NCI-H187 (cell line): ENCODE measurements at places on chromosomes 5 and 9.

GRCh38 chr9:137433349-137433915, 7.7 kb downstream of the ENTPD8 start:
- DNase-seq: no peak

DNA sequence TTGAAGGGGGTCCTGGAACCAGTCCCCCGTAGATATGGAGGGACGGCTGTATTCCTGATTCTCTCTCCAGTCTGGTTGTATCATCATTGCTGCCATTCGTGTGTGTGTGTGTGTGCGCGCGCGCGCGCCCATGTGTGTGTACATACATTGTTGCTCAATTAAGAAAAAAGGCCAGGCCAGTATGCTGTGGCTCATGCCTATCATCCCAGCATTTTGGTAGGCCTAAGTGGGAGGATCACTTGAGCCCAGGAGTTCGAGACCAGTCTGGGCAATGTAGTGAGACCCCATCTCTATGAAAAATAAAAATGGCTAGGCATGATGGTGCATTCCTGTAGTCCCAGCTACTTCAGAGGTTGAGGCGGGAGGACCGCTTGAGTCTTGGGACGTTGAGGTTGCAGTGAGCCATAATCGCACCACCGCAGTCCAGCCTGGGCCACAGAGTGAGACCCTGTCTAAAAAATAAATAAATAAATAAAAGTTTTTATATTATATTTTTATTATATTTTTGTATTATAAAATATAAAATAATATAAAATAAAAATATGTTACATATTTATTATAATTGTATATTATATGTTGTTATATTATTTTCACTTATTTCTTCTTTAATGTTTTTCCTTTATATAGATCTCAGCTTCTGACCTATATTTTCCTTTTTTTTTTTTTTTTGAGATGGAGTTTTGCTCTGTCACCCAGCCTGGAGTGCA, 53.2 kb downstream of the SPIN1 start:
- no peak for DNase-seq

DNA sequence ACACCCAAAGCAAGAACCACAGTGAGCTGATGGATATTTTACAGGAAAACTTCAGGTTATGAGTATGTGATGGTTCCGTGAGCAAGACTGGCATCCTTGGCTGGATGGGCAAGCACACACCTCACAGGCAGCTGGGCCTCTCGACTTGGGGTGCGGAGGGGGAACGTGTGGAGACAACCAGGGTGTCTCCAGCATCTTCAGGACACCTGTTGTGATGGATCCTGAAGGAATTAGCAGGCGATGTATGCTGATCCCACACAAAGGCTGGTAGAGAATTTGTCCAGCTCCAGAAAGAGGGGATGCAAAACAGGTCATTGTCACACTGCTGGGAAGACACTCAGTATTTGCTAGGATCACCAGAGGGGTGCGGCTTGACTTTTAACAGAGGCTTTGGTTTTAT, 42.7 kb downstream of the SECISBP2 start:
- no peak for DNase-seq

GRCh38 chr5:54669285-54669684, 151.7 kb downstream of the SNX18 start:
- DNase-seq: no peak

DNA sequence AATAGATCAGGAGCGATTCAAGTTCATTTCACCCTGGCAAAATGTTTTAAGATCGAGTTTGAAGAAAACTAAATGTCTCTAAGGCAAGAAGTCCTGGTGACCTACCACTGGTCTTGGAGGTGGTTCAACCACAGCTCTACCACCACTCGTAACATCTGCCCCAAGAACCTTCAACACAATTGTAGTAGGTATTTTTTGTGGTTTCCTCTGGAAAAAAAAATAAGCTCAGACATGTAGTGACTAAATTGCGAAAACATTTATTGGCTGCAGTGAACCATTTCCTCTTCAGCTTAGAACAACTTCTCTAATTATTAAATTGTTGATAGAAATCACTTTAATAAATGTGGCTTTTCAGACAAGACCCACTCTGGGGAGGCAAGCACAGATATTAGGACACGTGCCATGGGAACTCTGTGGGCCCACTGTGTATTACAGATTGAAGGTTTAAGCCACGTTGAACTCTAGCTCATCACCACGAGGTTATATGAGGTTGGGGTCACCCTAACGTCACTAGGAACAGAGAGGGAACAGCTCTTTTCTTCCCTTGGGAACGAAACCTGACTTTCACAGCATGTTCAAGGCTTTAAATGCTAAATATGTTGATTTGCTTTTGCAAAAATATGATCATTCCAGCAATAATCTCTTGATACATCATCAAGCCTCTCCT, 142.9 kb downstream of the HSD17B3 start:
- no peak for DNase-seq

DNA sequence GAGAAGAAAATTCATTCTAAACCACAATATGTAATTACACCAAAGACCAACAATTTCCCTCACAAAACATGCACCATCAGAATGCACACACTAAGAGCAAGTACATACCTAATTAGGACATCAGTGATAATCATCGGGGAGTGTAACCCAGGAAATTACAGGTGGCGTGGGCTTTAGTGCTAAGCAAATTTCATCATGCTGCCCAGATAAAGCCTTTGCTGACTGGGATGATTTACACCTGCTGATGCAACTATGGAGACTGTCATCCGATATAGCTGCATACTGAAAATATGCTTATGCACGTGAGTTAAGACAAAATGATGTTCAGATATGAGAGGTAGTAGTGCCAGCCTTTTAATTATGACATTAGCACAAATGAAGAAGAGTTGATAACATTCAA, 123.2 kb downstream of the DCP2 start:
- DNase-seq: no peak

GRCh38 chr9:124477211-124477647, 27.0 kb downstream of the ADGRD2 start:
- DNase-seq: no peak
